CD4-positive, CD25-positive, alpha-beta regulatory T cell (primary cell): ENCODE measurements at places on chromosomes 12 and 14. TPM values are rescaled to one million over a fixed set of nuclear protein-coding genes. Genes with fewer than 3 reads are reported as not detected.
A peak's percentile ranks its signal among the peaks of the same experiment; 100 is the strongest.

GRCh38 chr14:101233391-101233790 is 327.9 kb upstream of the DIO3 start:
- no peak for DNase-seq
- no peaks in the 10 kb centered on the region for H3K4me1 ChIP-seq
- H3K36me3 ChIP-seq, result no peaks in the 10 kb centered on the region

The PCK2 gene
- 21.0 TPM for total RNA-seq

DNA sequence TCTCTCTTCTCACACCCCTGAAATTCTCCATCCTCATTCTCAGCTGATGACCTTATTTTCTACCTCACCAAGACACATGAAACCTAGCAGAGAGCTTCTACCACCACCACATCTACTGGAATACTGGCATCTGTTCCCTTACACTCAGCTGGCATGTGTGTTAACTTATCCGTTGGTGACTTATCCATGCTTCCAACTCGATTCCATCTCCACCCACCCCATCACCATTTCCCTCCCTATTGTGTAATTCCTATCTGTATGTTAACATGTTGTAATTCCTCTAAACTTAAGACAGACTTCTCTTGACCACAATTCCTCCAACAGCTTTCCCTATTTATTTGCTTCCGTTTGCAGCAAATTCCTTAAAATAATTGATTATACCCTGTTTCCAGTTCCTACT is 15.4 kb downstream of the C1S start:
- H3K36me3 ChIP-seq, result no peaks in the 10 kb centered on the region
- DNase-seq, result no peak
- H3K4me1 ChIP-seq, result no peaks in the 10 kb centered on the region
- H3K4me3 ChIP-seq, result no peak overlapping the region
- H3K27ac ChIP-seq, result no peak overlapping the region

The AKAP3 gene
- 1.5 TPM for total RNA-seq

- no peaks in the 10 kb centered on the region for H3K4me1 ChIP-seq
- no peaks in the 10 kb centered on the region for H3K36me3 ChIP-seq
- no peaks in the 10 kb centered on the region for H3K27me3 ChIP-seq
- DNase-seq, result no peak
- no peak overlapping the region for H3K4me3 ChIP-seq
- no peak overlapping the region for H3K27ac ChIP-seq
Observed at GRCh38 chr12:88303335-88303734, 161.2 kb downstream of the TMTC3 start.

- no peaks in the 10 kb centered on the region for H3K36me3 ChIP-seq
- no peak overlapping the region for H3K27ac ChIP-seq
- no peak overlapping the region for H3K4me3 ChIP-seq
- DNase-seq, result no peak
- no peaks in the 10 kb centered on the region for H3K27me3 ChIP-seq
- H3K4me1 ChIP-seq, result peaks cover 31% of the 10 kb centered on the region
Observed at GRCh38 chr12:9799961-9800360, 27.3 kb upstream of the KLRF1 start.

GRCh38 chr12:10030446-10030845 is at the start of gene CLEC9A:
Gene CLEC9A (plus strand): TSS chr12:10030682. CDS start chr12:10052688, 22,006 bp downstream.
- H3K4me3 ChIP-seq, result no peak within 1 kb of the TSS
- no peaks in the 10 kb centered on the region for H3K4me1 ChIP-seq
- DNase-seq, result no peak
- no peaks in the 10 kb centered on the region for H3K27me3 ChIP-seq
- no peaks in the 10 kb centered on the region for H3K36me3 ChIP-seq

DNA sequence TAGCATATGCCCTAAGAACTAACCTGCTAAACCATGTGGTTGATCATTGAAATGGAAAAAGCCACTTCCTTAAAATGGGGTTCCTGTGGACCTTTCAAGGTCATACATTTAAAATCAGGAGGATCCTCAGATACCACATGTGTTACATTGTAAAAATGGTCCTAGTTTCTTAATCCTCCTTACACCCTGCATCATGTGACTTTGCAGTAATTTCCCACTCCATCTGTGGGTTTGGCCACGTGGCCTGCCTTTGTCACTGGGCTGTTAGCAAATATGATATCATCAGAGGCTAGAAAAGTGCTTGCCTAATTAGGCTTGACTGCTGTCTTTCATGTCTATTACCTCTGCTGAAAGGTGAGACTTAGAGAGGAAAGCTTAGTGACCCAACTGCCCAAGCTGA is 70.7 kb downstream of the CMKLR1 start:
- no peak overlapping the region for H3K4me3 ChIP-seq
- peaks cover 3% of the 10 kb centered on the region for H3K27me3 ChIP-seq
- no peaks in the 10 kb centered on the region for H3K36me3 ChIP-seq
- no peak for DNase-seq
- H3K27ac ChIP-seq, result no peak overlapping the region
- no peaks in the 10 kb centered on the region for H3K4me1 ChIP-seq

The NDUFA9 gene
- 61.1 TPM for total RNA-seq

DNA sequence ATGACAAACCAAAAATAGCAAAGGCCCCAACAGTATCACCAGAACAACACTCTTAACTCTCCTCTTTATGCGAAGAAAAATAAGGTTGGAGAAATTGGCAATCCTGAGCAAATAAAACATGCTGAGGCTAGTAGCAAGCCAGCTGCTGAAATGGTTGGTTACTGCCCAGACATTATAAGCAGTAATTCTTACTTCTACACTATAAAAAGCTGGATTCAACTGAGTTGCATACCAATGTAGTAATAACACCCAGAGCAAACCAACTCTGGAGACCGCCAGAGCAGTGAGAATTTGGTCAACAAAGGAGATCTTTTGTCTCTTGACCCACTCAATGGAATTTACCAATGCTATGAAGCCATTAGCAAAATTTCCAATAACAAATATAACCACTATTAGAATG is 628 bp downstream of the TAS2R30 start:
- H3K36me3 ChIP-seq, result peaks cover 3% of the 10 kb centered on the region
- no peak for DNase-seq
- H3K27me3 ChIP-seq, result no peaks in the 10 kb centered on the region
- no peak overlapping the region for H3K4me3 ChIP-seq
- no peaks in the 10 kb centered on the region for H3K4me1 ChIP-seq

The FAM222A gene
- total RNA-seq, result 2.3 TPM

GRCh38 chr12:510071-510825 is 50.5 kb downstream of the B4GALNT3 start:
- H3K36me3 ChIP-seq, result no peaks in the 10 kb centered on the region
- DNase-seq, result no peak
- no peaks in the 10 kb centered on the region for H3K27me3 ChIP-seq
- no peak overlapping the region for H3K27ac ChIP-seq

DNA sequence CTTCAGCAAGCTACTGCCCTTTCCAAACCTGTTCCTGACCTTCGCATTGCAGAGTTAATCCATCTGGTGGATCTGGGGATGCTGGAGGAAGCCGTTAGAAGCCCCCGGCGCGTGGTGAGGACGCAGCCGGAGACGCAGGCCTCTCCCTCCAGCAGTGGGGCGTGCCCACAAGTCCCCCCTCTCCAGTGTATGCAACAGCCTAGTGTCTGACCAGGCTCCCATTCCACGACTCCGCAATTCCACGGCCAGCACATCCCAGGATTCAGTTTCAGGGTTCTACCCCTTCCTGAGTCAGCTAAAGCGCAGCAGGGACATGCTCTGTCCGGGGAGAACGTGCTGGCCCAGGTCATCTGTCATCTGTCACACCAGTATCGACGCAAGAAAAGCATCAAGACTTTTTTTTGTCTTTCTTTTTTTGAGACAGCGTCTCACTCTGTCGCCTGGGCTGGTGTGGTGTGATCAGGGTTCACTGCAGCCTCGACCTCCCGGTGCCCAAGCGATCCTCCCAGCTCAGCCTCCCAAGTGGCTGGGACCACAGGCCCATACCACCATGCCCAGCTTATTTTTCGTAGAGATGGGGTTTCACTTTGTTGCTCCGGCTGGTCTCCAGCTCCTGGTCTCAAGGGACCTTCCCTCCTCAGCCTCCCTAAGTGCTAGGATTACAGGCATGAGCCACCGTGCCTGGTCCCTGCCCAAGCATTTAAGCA is 8.0 kb upstream of the DYNC1H1 start:
- no peaks in the 10 kb centered on the region for H3K36me3 ChIP-seq
- no peak overlapping the region for H3K27ac ChIP-seq
- no peak for DNase-seq
- no peaks in the 10 kb centered on the region for H3K27me3 ChIP-seq

DNA sequence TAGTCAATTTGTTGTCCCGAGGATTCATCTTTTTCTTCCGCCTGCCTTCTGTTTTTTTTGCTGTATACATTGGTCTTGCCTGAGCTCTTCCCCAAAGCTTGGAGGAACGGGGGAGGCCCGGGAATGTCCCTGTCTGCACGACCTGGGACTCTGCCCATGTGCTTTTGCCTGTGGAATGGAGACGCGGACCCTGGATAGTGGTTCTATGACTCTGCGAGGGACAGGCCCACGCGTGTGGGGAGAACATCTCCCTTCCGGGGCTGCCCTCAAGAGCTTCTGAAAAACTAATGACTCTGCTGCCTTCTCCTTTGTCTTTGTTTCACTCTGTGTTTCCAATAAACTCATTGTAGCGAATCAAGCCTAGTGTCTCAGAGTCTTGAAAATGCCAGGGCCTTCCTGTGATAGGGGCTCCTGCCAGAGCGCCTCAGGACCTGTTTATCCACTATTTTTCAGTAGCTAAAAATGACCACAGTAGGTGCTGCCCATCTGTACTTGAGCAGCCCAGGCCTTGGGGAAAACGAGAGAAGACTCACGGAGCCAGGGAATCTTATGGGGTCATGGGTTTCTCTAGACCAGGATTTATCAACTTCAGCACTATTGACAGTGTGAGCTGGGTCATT is 12.3 kb downstream of the KRT83 start:
- H3K27ac ChIP-seq, result no peak overlapping the region
- DNase-seq, result no peak
- no peaks in the 10 kb centered on the region for H3K36me3 ChIP-seq
- peaks cover 11% of the 10 kb centered on the region for H3K27me3 ChIP-seq

DNA sequence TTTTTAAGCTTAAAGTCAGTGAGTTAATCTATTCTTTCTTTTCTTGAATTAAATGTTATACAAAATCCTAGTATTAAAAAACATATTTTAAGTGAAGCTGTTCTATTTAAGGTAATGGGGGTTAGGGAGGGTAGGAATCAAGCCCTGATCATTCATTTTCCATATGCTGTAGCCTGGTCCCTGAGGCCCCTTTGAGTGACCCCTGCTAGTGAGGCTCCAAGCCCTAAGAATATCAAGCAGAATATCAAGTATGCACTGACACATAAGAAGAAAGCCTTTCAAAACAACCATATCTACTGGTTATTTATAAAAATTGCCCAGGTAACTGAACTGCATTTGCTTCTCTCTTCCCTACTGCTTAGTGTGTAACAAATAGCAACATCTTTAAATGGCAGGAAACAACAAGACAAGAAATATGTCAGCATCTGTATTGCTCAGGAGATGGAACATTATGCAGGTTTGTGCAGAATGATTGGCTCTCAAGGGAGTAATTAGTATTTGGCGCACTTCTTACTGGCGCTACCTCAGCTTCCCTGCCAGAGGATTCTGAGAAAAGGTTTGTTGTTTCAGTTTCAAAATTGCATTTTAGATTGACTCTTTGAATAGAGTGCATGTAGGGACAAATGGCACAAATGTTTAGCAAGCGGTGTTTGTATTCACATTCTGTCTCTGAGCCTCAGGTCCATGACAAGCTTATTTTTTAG is 223.0 kb downstream of the DUSP6 start:
- no peaks in the 10 kb centered on the region for H3K27me3 ChIP-seq
- peak; percentile 40 for DNase-seq
- H3K36me3 ChIP-seq, result no peaks in the 10 kb centered on the region
- H3K27ac ChIP-seq, result no peak overlapping the region
- H3K4me1 ChIP-seq, result no peaks in the 10 kb centered on the region

GRCh38 chr14:76844223-76844622 is 18.0 kb downstream of the LRRC74A start:
- H3K27ac ChIP-seq, result no peak overlapping the region
- no peak overlapping the region for H3K4me3 ChIP-seq
- DNase-seq, result no peak
- H3K27me3 ChIP-seq, result peaks cover 3% of the 10 kb centered on the region
- no peaks in the 10 kb centered on the region for H3K36me3 ChIP-seq

GRCh38 chr14:43475757-43476156 is 1031.3 kb downstream of the FSCB start:
- H3K4me3 ChIP-seq, result no peak overlapping the region
- no peak for DNase-seq
- no peaks in the 10 kb centered on the region for H3K4me1 ChIP-seq
- H3K36me3 ChIP-seq, result no peaks in the 10 kb centered on the region
- no peak overlapping the region for H3K27ac ChIP-seq

DNA sequence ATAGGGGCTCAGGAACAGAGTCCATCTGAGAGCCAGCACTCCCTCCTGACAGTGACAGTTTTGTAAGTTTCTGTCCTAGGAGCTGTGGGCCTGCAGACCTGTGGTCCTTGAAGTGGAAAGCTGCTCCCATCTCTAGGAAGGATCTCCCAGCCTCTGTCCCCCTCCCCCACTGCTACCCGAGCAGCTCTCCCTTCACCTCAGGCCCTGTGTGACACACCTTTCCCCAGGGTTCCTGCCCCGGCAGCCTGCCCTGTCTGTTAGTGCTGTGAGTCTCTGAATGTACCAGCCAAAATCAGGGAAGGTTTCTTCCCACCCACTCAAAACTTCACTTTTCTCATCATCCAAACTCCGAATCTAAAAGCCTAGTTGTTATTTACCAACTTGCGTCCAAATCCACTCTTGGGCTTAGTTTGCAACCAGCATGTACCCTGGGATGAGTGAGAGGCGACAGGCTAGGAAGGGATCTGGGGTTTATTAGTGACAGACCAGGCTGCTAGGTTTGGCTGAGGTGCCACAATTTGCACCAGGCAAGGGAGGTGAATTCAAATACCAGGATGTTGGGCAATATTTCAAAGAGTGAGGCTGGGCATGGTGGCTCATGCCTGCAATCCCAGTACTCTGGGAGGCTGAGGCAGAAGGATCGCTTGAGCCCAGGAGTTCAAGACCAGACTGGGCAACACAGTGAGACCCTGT is 39.9 kb downstream of the NINJ2 start:
- H3K27me3 ChIP-seq, result no peaks in the 10 kb centered on the region
- no peaks in the 10 kb centered on the region for H3K36me3 ChIP-seq
- H3K4me1 ChIP-seq, result peaks cover 16% of the 10 kb centered on the region
- H3K27ac ChIP-seq, result no peak overlapping the region
- no peak overlapping the region for H3K4me3 ChIP-seq
- no peak for DNase-seq

DNA sequence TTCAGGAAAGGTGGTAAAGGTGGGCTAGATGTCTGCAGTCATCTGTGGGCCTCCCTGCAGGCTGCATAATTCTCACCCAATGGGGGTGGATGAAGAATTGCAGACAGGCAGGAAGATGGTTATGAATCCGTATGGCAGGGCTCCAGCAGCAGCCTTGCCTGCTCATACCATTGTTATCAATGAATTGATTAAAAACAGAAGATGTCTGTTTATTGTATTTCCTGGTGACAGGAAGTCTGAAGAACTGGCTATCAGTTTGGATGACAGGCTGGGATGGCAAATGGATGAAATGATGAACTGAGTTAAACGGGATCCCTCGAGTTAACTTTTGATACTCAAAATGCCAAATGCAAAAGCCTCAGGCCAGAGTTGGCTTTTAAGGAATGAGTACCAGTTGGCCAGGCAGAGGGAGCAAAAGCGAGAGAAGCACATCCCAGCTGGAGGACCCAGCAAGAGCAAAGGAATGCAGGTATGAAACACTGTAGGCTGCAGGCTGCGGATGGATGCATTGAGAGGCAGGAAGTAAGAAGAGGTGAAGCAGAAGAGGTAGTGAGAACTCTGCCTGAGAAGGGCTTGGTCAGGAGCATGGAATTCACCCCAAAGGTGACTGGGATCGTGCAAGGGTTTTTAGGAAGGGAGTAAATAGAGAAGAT is 550.0 kb upstream of the TBX3 start:
- no peaks in the 10 kb centered on the region for H3K4me1 ChIP-seq
- no peaks in the 10 kb centered on the region for H3K27me3 ChIP-seq
- H3K4me3 ChIP-seq, result no peak overlapping the region
- H3K36me3 ChIP-seq, result no peaks in the 10 kb centered on the region
